Tibial artery (tissue), 4 donors: ENCODE measurements at places on chromosomes 16 and 17.

DNA sequence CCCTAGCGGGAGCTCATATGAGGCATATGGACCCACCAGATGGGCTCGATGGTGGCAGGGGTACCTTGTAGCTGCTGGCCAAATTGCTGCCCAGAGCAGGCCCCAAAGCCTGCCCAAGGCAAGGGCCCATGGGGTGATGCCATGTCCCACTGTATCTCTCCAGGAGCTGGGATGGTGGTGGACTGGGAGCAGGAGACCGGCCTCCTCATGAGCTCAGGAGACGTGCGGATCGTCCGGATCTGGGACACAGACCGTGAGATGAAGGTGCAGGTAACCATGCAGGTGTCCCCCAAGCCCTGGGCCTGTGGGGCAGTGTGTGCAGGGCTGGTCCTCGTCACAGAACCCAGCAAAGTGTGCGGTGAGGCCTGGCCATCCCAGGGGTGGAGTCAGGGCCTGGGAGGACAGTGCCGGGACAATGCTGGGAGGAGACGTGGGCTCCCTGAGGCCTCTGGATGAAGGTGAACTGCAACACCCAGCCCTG, 34.1 kb upstream of the CHMP6 start:
- peak; percentile 65 for DNase-seq

GRCh38 chr17:78154903-78155811, 9.0 kb downstream of the C17orf99 start:
- no peak for DNase-seq

- no peak for DNase-seq
Observed at GRCh38 chr17:38560503-38561318, 45.0 kb downstream of the SRCIN1 start.

DNA sequence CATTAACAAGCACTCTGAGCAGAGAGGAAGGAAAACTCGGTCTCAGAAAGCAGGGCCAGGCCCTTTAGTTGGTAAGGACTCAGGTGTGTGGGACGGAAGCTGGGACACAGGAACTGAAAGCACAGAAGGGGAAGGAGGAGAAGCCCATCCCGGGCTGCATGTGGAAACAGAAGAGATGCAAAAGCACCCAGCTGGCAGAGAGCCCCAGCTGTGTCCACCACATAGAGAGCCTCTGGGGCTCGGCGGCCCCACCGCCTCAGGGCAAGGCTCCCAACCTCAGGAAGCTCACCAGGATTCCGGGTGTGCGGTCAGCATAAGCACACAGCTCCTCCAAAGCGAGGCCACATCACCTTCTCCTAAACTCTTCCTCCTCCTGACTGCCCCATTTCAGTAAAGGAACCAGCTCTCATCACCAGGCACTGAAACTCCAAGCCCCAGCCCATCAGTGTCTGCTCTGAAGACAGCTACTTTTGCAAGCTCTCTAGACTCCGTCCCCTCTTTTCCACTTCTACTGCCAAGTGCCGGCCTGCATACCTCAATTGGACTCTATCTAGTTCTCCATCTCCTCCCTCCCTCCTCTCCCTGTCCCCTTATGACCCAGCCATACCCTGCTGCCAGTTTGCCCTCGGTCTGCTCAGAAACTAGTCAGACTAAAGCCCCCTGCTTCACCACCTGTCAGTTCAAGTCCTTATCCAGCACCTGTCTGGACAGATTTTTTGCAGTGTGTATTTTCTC, 6.0 kb downstream of the ST3GAL2 start:
- no peak for DNase-seq

GRCh38 chr16:89920723-89921122, 2.1 kb downstream of the MC1R start:
- DNase-seq = no peak

DNA sequence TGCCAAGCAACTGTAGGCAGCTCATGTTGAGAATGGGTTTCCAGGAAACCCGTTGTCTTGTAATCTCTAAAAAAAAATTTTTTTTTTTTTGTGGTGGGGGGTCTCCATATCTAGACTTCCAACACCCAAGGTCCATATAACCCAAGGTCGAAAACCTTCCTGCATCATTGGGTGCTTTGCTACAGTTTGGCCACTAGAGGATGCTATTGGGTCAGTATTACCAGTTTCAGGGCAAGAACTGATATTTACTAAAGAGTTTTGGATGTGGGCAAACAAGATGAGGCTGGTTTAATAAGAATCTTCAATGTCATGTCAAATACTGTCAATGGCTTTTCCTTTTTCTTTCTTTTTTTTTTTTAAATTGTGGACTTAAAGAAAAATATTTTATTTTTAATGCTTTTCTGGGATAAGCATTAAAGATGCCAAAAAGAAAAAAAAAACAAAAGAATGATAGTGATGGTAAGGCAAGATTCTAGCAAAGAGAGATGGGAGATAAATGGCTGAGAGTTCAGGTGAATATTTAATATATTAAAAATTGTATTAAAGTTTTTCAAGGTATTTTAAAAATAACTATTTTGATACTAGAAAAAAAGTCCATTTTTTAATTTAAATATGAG, 62.2 kb downstream of the DHRS7C start:
- DNase-seq = no peak

- DNase-seq = peak; percentile 96
Observed at GRCh38 chr17:68035131-68035522, 408 bp upstream of the KPNA2 start.

- DNase-seq = no peak
Observed at GRCh38 chr17:75321506-75321905, 32.3 kb upstream of the SLC25A19 start.

GRCh38 chr16:60166111-60166510, 1432.0 kb upstream of the GOT2 start:
- no peak for DNase-seq
